NCI-H774 (cell line): ENCODE measurements at places on chromosomes 3 and 15.
A peak's percentile ranks its signal among the peaks of the same experiment; 100 is the strongest.

DNA sequence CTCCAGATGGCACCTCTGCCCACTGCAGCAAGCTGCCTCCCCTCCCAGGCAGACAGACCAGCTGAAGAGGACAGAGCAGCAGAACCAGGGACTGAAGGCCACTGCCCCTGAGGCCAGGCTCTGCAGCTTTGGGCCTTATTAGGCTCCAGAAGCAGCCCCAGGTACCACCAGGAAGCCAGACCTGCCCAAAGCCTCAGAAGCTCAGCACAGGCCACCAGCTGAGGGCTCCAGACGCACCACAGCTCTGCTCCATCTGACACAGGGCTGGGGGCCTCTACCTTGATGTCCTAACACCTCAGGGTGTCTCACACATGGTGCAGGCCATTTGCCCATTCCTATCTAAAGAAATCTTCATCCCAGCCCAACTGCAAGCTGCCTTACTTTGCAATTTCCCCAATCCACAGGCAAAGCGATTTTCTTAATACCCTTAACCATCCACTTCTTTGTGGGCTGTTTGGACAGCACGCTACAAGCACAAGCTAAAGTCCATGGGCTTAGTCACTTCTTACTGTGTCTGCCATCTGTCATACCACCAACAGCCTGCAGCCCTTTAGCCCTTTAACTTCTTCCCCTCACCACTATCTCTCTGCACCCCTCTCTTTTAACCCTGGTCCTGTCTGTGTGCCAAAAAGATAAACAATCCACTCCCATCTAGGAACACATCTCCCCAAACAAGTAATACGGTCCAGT lies 112.1 kb downstream of the IQSEC1 start:
- DNase-seq, result no peak

DNA sequence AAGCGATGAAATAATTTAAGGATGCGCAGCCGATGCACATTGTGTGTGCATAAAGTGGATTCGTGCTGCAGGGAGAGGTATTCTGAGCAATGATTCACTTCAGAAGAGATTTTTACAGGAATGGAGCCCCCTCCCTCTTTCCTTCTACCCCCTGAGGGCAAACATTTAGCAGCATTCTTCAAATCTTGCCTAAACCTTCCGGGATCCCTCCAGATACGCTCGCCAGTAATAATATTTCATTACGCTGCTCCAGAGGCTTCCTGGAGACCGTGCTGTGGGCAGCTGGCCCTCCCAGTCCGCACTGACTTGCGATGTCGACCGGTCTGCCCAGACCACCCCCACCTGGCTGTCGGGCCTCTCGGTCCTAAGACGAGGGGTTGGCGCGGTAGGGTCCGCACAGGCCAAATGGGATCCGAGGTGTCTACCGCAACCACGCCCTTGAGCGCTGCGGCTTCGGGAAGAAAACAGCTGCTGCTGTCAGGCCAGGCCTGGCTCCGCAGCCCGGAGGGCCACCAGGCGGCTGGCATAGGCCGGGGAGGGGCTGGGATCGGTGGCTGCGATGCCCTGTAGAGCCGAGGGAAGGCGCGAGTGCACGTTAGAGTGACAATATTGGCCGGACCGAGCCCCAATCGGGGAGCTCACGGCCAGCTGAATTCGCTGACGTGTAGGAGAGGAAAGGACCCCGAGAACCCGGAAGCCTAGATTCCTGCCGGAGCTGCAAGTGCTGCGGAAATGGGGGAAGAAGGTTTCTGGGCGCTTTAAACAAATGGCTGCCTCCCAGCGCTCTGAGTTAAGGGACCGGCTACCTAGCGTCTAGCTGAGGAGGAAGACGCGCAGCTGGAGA lies 14.3 kb downstream of the ZIC4 start:
- DNase-seq, result no peak

- no peak for DNase-seq
Measured at GRCh38 chr3:127671523-127672428, 976 bp upstream of the ABTB1 start.

GRCh38 chr15:24878153-24878552 lies 76.6 kb upstream of the SNRPN start:
- DNase-seq, result no peak

DNA sequence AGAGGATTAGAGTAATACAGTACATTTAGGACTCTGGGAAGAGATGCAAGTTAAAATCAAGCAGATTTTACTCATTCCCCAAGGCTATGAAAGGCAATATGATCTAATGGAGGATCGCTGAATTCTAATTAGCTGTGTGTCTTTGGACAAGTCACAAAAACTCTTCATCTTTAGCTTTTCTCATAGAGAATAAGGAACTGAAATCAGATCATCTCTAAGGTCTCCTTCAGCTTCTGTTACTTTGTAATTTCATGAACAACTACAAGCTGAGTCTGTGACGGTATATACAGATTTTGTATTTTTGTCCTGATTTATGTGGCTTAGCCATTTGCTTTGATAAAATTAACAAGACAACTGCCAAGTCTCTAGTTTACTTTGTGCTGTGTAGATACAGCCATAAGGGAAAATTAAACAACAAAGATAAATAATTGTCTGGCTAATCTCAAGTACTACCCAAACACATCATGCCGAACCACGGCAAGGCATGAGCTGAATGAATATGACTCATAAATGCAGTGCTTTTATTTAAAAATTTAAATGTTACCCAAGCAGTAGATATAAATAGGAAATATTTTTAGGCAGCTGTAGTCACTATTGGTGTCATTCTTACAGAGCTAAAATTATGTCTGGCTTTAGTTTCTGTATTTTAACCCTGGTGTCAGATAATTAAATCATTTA lies 81.5 kb downstream of the GAP43 start:
- DNase-seq, result peak; percentile 8

GRCh38 chr3:114674036-114674435 lies 380.2 kb downstream of the TIGIT start:
- DNase-seq, result no peak

GRCh38 chr15:60626051-60626450 lies 147.1 kb upstream of the ICE2 start:
- DNase-seq, result no peak

DNA sequence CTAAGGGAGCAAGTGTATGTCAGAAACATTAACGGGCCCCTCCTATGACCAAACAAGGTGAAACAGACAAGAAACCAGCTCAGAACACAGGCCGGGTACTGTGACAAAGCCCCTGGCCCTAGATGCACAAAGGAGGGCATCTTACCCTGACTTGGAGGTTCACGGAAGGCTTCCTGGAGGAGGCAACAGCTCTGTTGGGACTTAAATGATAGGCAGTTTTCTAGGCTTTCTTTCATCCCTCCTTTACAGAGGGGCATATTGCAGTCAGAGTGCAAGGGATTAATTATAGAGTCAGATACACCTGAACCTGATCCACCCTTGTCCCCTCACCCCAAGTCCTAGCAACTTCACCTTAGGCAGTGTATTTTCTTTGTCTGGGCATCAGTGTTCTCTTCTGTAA lies 8.4 kb downstream of the EPHB3 start:
- no peak for DNase-seq

- DNase-seq, result no peak
Measured at GRCh38 chr3:71052716-71053115, 530.8 kb downstream of the FOXP1 start.

DNA sequence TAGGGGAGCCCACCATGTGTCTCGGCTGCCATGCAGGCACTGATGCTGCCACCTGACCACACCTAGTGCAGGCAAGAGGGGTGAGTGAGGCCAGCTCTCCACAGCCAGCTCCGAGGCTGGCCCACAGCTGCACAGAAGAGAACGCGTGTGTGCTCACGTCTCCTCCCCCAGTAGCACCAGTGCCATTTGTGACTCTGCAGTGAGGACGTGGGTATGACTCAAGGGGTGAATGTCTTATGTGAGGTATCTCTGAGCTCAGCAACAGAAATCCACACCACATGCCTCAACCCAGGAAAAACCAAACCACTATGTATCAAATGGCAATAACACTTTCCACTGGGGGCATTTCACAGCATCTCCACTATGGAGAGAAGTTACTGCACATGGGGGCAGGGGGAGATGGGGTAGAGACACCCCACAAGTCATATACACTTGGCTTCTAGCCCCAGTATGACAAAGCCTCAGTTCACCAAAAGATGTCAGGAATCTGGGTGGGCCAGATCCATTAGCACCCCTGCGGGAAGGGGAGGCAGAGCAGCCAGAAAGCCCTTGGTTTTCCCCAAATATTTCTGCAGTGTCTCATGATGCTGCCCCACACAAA lies 87.6 kb downstream of the LRIG1 start:
- DNase-seq, result no peak
